ENCODE measurements at places on chromosomes 7 and 10.

DNA sequence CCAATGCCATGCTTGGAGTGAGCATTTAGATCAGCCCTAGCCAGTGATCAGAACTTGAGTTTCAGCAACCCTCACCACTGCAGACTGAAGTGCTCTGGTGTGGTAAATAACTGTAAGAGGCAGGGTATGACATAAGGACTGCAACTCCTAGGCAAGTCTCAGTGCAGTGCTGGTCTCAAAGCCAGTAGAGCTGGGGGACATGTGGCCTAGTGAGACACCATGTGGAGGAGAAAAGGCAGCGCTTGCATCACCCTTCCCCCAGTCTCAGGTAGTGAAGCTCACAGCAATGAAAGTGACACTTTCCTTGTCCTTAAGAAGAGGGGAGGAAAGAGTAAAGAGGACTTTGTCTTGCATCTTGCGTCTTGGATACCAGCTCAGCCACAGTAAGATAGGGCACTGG is 386.8 kb upstream of the POT1 start:
- no peak for DNase-seq

- no peak for DNase-seq
Measured at GRCh38 chr10:6528198-6528950, 51.7 kb downstream of the PRKCQ start.

GRCh38 chr10:77550378-77550777 is 87.2 kb downstream of the KCNMA1 start:
- DNase-seq, result no peak

- DNase-seq, result no peak
Measured at GRCh38 chr10:29878492-29878891, 180.9 kb downstream of the JCAD start.

DNA sequence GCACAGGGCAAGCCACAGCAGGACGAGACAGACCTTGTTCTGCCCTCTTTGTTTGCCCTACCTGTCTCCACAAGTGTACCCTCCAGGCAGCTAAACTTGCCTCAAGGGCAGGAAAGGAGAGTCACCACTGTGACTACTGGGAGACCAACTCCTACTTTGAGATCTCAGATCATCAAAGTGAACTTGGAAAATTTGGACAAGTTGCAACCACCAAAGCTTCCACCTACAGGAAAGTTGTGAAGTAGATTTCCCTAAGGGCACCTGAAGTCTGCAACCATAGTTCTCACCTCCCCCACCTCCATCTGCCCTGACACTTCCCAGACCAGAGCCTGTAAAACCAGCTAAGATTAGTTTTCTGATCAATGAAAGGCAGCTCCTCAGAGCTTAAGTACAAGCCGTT is 2.5 kb upstream of the WDR91 start:
- no peak for DNase-seq

- DNase-seq, result no peak
Measured at GRCh38 chr10:132921086-132921485, 21.3 kb downstream of the CFAP46 start.

GRCh38 chr7:10237306-10237705 is 736.4 kb upstream of the PHF14 start:
- no peak for DNase-seq

- DNase-seq, result no peak
Measured at GRCh38 chr10:77877441-77878344, 48.9 kb downstream of the DLG5 start.

- no peak for DNase-seq
Measured at GRCh38 chr7:101618207-101618839, 10.8 kb downstream of the MYL10 start.

- DNase-seq, result peak; percentile 65
Measured at GRCh38 chr7:105656922-105657521, 75.7 kb upstream of the EFCAB10 start.

GRCh38 chr7:157494506-157495176 is 157.8 kb downstream of the DNAJB6 start:
- DNase-seq, result no peak
